ENCODE measurements at places on chromosomes 1 and 21. TPM values are rescaled to one million over a fixed set of nuclear protein-coding genes. Genes with fewer than 3 reads are reported as not detected.

Gene TARS2
- total RNA-seq: 35.4 TPM

Gene LGR6
- total RNA-seq: not detected

GRCh38 chr1:64043288-64043687 lies 160.1 kb upstream of the UBE2U start:
- no peaks in the 10 kb centered on the region for H3K36me3 ChIP-seq
- no peaks in the 10 kb centered on the region for H3K27me3 ChIP-seq
- H3K4me3 ChIP-seq: no peak overlapping the region
- no peaks in the 10 kb centered on the region for H3K4me1 ChIP-seq
- no peak overlapping the region for H3K27ac ChIP-seq

Gene LENEP
- 1.1 TPM for total RNA-seq

DNA sequence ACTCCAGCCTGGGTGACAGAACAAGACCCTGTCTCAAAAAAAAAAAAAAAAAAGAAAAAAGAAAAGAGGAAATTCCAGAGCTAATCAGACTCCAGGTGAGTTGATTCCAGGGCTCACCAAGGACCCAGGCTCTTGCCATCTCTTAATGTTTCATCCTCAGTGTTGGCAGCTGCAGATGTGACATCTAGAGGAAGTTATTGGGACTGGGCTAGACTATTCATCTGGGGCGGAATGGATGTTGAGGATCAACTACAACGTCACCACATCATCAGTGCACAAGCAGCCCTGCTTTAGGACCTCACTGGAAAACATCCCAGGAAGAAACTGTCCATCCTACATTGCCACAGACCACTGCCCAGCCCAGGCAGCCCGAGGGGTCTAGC lies 28.6 kb upstream of the PARP1 start:
- no peak for DNase-seq
- H3K27me3 ChIP-seq: no peaks in the 10 kb centered on the region
- no peaks in the 10 kb centered on the region for H3K36me3 ChIP-seq
- H3K4me1 ChIP-seq: no peaks in the 10 kb centered on the region

Gene DIP2A
- total RNA-seq: 94.6 TPM

DNA sequence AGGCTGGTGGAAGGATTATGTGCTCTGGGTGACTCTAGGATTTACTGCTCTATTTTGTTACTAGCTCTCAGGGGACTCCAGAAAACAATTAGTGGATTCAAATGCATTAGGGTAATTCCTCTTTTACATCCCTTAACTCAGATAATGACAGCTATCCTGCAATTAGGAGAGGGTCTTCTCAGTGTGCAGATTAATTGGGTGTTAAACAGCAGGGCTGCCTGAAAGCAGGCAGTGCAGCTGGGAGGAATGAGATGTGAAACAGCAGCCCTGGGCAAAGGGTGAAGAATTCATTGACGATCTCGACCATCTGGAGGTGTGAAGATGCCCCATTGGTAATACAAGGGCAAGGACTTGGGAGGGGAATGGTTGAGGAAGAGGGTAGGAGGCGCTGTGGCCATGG lies 66.1 kb downstream of the HTR6 start:
- H3K27ac ChIP-seq: no peak overlapping the region
- H3K4me1 ChIP-seq: no peaks in the 10 kb centered on the region

DNA sequence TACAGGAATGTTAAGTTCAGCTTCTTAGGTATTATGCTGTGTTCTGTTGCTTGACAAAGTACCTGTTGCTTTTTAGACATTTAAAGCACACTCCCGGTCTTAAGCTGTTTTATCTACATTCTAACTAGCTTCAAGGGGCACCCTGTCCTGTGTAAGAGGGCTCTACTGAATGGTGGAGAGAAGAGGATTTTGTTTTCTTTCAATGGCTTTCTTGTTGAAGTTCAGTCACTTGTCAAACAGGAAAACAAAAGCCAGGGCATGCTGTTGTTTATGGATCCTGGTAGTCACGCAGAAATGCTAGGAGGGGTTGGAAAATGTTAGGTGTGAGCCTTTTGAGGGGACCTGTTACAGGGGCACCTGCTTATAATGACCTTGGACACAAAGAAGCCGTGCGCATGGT lies 30.7 kb downstream of the PGM1 start:
- H3K4me1 ChIP-seq: no peaks in the 10 kb centered on the region
- H3K36me3 ChIP-seq: no peaks in the 10 kb centered on the region
- H3K4me3 ChIP-seq: no peak overlapping the region
- DNase-seq: no peak
- no peaks in the 10 kb centered on the region for H3K27me3 ChIP-seq

DNA sequence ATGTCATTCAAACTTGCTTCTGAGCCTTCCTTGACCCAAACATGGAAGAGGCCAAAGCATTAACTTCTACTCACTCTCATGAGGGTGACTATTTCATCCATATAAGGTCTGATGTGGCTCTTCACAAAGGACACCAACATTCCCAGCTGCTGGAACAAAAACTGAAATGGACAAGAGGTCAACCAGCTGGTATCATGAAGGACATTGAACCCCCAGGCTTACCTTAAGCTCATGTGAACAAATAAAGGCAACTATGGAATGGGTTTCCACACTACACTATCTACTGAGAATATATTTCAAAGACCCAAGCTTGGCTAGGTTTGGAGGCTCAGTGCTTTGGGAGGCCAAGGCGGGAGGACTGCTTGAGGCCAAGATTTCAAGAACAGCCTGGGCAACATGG lies 26.9 kb downstream of the ANGPTL7 start:
- H3K36me3 ChIP-seq: peaks cover 66% of the 10 kb centered on the region
- DNase-seq: no peak
- H3K27me3 ChIP-seq: no peaks in the 10 kb centered on the region
- no peak overlapping the region for H3K27ac ChIP-seq
- no peaks in the 10 kb centered on the region for H3K4me1 ChIP-seq
- H3K4me3 ChIP-seq: no peak overlapping the region

DNA sequence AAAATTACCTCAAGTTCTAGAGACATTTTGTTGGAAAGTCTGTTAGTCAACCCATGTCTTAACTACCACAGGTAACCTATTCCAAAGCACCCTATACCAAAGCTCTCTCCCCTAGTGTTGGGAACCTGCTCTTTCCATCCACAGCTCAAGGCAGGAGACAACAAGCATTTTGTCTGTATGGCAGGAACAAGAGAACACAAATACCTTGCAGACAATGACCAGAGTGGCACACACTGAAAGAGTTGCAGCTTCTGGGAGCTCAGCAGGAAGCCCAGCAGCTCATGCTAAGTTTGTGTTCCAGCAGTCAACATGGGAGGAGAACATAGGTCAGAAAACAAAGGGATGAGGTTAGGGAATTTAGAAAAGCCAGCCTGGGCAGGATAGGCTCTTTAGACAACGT lies 300.8 kb downstream of the HHIPL2 start:
- no peaks in the 10 kb centered on the region for H3K36me3 ChIP-seq
- no peak overlapping the region for H3K4me3 ChIP-seq
- no peaks in the 10 kb centered on the region for H3K27me3 ChIP-seq
- H3K4me1 ChIP-seq: no peaks in the 10 kb centered on the region

Gene INKA2
- 2.2 TPM for total RNA-seq

Gene ANKRD35
- total RNA-seq: not detected

DNA sequence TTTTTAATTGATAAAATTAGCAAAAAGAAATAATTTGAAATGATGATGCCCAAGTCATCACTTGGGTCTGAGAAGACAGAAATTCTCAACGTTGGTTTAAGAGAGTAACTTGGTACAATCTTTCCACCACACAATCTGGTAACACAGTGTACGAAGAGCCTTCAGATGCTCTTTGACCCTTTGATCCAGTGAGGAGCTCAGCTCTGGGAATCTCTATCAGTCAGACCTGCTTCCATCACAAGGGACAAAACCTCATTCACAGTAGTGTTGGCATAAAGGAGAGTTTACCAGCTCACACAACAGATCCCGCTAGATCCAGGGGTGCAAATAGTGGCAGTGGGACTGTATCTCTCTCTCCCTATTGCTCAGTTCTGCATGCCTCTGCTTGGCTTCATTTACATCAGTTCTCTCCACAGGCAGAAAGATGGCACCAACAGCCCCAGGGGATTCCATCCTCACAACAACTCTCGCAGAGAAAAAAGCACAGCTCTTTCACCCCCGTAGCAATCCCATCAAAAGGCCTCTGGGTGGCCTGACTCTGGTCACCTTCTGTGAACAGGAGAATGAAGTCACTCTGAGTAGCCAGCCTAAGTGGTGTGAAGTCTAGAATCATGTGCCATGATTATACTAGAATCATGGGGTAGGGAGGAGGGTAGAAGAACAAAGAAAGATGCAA lies 119.7 kb downstream of the ZNF281 start:
- H3K36me3 ChIP-seq: no peaks in the 10 kb centered on the region
- no peak overlapping the region for H3K4me3 ChIP-seq
- no peaks in the 10 kb centered on the region for H3K27me3 ChIP-seq
- DNase-seq: no peak
- no peak overlapping the region for H3K27ac ChIP-seq

GRCh38 chr1:97348599-97349265 lies 572.1 kb downstream of the DPYD start:
- H3K27me3 ChIP-seq: no peaks in the 10 kb centered on the region
- H3K36me3 ChIP-seq: no peaks in the 10 kb centered on the region
- DNase-seq: no peak
- no peak overlapping the region for H3K27ac ChIP-seq
- H3K4me1 ChIP-seq: no peaks in the 10 kb centered on the region

Gene SHISAL2A
- total RNA-seq: 64.8 TPM

DNA sequence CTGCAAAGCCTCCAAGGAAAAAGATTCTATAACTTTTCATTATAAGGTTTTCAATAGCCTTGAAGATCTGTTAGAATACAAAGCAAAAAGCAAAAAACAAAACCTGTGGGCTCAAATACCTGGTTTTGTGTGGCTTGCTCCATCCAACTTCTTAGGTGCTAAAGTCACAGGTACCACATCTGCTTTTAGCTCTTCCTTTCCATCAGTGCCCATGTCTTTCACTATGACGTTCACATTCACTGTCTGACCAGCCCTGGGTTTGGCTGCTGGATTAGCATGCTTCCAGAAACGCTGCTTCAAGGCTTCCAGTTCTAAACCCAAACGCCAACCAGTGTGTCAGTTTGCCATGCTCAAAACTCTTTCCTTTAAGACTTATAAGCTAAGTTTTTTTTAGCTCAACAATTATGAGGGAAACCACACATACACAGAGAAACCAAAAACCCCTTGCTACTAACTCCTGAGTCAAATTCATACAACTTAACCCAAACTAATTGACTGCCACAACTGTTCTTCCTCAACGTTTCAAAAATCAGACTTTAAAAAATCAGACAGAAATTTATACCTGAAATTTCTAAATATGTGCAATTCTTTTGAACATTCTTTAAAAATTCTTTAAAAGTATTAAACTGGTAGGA lies 16.0 kb downstream of the CLSPN start:
- H3K4me3 ChIP-seq: no peak overlapping the region
- H3K4me1 ChIP-seq: no peaks in the 10 kb centered on the region
- DNase-seq: no peak
- H3K27ac ChIP-seq: no peak overlapping the region

- H3K36me3 ChIP-seq: no peaks in the 10 kb centered on the region
- DNase-seq: no peak
- no peak overlapping the region for H3K27ac ChIP-seq
- no peak overlapping the region for H3K4me3 ChIP-seq
- H3K27me3 ChIP-seq: no peaks in the 10 kb centered on the region
Measured at GRCh38 chr1:210801501-210801900, 332.4 kb downstream of the KCNH1 start.

Gene LRRC71
- not detected for total RNA-seq

- H3K27me3 ChIP-seq: no peaks in the 10 kb centered on the region
- no peak overlapping the region for H3K4me3 ChIP-seq
- no peak for DNase-seq
- no peaks in the 10 kb centered on the region for H3K4me1 ChIP-seq
- H3K36me3 ChIP-seq: no peaks in the 10 kb centered on the region
- no peak overlapping the region for H3K27ac ChIP-seq
Measured at GRCh38 chr21:45370575-45370974, 34.4 kb upstream of the COL18A1 start.

- no peak overlapping the region for H3K27ac ChIP-seq
- no peaks in the 10 kb centered on the region for H3K27me3 ChIP-seq
- peaks cover 20% of the 10 kb centered on the region for H3K4me1 ChIP-seq
- DNase-seq: peak; percentile 5
- H3K4me3 ChIP-seq: no peak overlapping the region
Measured at GRCh38 chr1:53765657-53766056, 26.7 kb upstream of the GLIS1 start.

- no peak overlapping the region for H3K27ac ChIP-seq
- H3K4me1 ChIP-seq: no peaks in the 10 kb centered on the region
- H3K36me3 ChIP-seq: no peaks in the 10 kb centered on the region
- no peak overlapping the region for H3K4me3 ChIP-seq
Measured at GRCh38 chr1:156063997-156064285, 3.0 kb downstream of the RAB25 start.

GRCh38 chr1:245588116-245588639 lies 433.4 kb downstream of the KIF26B start:
- H3K27me3 ChIP-seq: no peaks in the 10 kb centered on the region
- H3K27ac ChIP-seq: no peak overlapping the region
- no peak for DNase-seq

GRCh38 chr1:9294910-9295636 lies 2.4 kb downstream of the SPSB1 start:
- no peak overlapping the region for H3K27ac ChIP-seq
- H3K27me3 ChIP-seq: no peaks in the 10 kb centered on the region
- no peaks in the 10 kb centered on the region for H3K36me3 ChIP-seq
- H3K4me3 ChIP-seq: no peak overlapping the region

GRCh38 chr1:17084787-17085186 lies 31.0 kb upstream of the SDHB start:
- no peak overlapping the region for H3K4me3 ChIP-seq
- no peak overlapping the region for H3K27ac ChIP-seq
- H3K36me3 ChIP-seq: no peaks in the 10 kb centered on the region

GRCh38 chr1:181969902-181970301 lies 91.6 kb downstream of the ZNF648 start:
- H3K4me1 ChIP-seq: no peaks in the 10 kb centered on the region
- no peaks in the 10 kb centered on the region for H3K27me3 ChIP-seq
- H3K4me3 ChIP-seq: no peak overlapping the region
- no peak for DNase-seq

Gene SLC1A7
- total RNA-seq: not detected

DNA sequence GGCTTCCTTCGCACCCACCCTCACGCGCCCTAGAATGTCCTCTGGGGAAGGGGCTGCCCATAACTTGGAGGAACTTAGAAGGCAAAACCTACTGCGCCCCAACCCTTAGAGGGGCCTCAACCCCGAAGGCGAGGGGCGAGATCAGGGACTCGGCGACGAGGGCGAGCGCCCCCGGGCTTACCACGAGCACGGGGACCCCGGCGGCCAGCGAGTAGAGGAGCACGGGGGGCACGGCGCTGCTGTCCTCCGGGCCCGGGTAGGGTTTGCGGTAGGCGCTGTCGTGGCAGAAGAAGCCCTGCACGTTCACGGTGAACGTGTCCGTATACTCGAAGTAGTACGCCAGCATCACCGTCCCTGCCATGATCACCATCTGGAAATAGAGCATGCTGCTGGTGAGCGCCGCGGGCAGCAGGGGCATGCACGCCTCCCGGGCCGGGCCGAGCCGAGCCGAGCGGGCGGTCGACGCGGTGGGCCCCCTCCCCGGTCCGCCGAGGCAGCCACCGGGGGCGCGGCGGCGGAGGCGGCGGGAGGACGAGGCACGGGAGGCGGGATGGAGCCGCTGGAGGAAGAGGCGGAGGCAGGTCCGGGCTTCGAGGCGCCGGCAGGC lies 304 bp downstream of the PLPPR5 start:
- peaks cover 22% of the 10 kb centered on the region for H3K27me3 ChIP-seq
- H3K4me1 ChIP-seq: peaks cover 7% of the 10 kb centered on the region
- peak overlapping the region; percentile 17 for H3K4me3 ChIP-seq
- H3K27ac ChIP-seq: no peak overlapping the region

GRCh38 chr1:2840036-2840809 lies 38.7 kb upstream of the TTC34 start:
- H3K27me3 ChIP-seq: no peaks in the 10 kb centered on the region
- H3K27ac ChIP-seq: peak overlapping the region; percentile 18
- DNase-seq: peak; percentile 75
- peaks cover 19% of the 10 kb centered on the region for H3K4me1 ChIP-seq
- H3K4me3 ChIP-seq: no peak overlapping the region

Measured in CD4-positive, alpha-beta memory T cell (primary cell).